ENCODE measurements at places on chromosomes 6 and 20.
A peak's percentile ranks its signal among the peaks of the same experiment; 100 is the strongest.

DNA sequence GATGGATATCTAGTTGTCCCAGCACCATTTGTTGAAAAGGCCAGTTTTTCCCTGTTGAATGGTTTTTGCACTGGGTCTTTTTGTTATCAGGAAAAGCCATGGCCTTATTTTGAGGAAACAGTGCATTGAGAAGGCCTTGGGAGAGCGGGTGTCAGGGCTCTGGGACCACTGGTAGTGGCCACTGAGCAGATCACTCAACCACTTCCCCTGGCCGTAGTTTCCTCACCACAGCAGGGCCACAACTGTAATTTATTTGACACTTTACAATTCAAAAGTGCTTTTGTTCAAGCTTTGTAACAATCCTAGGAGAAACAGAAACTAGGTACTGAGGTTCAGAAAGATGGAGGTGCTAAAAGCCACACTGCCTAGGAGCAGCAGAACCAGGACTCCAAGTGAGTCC lies 281.8 kb downstream of the GMDS start:
- no peak for DNase-seq

- DNase-seq, result no peak
These were observed 610.4 kb upstream of the IMPG1 start for GRCh38 chr6:76682842-76683241.

GRCh38 chr20:34896086-34896621 lies 19.7 kb downstream of the ACSS2 start:
- no peak for DNase-seq

DNA sequence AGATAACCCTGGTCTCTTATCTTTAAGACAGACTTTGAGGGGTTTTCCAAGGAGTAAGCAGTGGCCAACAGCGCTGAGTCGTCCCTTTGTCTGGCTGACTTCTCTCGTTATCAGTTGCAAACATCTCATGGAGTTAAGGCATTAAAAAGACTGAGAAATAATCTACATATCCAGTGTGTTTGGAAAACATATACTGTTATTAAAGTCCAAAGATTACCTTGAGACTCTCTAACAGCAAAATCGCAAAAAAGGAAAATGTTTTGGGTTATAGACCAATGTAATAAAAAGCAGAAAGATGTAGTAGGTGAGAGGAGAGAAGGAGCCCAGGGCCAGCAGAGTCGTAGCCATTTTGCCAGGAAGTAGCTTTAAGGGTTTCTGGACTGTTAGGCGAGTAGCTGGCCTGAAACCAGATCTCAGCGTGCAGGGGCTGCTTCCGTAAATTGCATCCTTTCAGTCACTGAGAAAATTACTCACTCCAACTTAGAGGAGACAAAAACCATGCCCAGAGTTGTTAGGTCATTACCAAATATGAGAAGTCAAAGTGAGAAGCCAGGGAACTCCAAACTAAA lies 24.6 kb downstream of the MYLK4 start:
- no peak for DNase-seq

DNA sequence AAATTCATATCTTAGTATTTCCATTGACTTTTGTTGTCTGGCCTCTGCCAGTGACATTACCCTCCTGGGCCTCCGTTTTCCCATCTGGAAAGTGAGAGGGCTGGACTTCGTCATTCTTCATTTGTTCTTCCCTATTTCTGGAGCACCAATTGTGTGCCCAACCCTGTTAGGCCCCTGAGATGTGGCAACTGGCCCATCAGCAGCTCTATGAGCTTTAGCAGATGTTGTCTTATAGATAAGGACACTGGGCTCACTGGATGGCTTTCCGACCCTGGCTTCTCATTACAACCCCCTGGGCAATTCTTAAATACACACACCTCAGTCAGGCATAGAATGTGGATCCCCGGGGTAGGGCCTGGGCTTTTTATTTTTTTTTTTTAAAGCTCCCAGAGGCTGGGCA lies 14.7 kb downstream of the PABPC1L start:
- no peak for DNase-seq

DNA sequence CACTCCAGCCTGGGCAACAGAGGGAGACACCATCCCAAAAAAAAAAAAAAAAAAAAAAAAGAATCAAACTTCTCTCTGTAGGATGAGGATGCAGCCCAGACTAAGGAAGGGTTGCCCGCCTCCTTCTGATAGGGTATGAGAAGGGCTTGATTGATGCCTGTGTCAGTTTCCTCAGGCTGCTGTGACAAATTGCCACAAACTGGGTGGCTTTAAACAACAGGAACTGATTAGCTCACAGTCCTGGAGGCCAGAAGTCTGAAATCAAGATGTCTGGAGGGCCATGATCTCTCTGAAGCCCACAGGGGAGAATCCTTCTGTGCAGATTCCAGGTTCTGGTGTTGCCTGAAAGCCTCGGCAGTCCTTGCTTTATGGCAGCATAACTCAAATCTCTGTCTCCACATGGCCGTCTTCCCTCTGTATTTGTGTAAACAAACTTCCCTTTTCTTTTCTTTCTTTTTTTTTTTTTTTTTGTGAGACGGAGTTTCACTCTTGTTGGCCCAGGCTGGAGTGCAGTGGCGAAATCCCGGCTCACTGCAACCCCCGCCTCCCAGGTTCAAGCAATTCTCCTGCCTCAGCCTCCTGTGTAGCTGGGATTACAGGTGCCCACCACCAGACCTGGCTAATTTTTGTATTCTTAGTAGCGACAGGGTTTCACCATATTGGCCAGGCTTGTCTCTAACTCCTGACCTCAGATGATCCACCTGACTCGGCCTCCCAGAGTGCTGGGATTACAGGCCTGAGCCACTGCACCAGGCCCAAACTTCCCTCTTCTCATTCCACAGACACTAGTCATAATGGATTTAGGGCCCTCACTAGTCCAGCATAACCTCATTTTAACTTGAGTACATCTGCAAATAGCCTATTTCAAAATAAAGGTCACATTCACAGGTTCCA lies 11.2 kb upstream of the CDK19 start:
- DNase-seq, result no peak

DNA sequence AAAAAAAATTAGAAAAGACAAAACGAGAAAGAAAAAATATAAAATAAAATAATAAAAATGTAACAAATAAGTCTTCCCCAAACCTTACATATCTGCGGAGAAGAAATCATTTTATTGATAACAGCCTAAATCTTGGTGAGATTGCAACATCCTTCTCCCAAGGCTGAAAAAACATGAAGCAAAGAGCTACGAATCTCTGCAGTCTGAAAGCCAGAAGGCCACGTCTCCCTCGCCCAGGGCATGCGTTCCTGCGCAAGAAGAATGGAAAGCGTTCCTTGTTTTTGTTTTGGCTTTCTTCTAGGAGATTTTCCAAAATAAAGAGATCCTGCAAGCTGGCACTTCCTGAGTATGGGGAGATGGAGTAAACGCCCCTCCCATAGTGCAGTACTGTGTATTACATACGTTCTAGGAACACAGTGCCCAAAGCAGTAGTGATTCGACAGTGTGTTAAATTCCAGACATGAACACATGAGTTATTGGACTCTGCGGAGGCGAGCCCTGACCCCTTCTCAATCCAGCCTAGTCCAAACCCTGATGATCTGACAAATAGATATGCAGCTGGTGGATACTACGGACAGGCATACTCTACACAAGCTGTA lies 126.7 kb upstream of the RREB1 start:
- no peak for DNase-seq

- DNase-seq, result peak; percentile 93
These were observed 50.0 kb upstream of the EZR start for GRCh38 chr6:158868890-158869825.

GRCh38 chr6:31172973-31173384 lies 2.5 kb upstream of the POU5F1 start:
- no peak for DNase-seq
